ENCODE measurements at places on chromosomes 3 and 15. TPM values are rescaled to one million over a fixed set of nuclear protein-coding genes. Genes with fewer than 3 reads are reported as not detected.

SEMA3F gene
- 8.2 TPM for total RNA-seq

PDE8A gene
- total RNA-seq: 37.4 TPM

SELENOS gene
- 134 TPM for total RNA-seq

CHL1 gene
- not detected for total RNA-seq

RTP1 gene
- not detected for total RNA-seq

SCAANT1 gene
- not detected for total RNA-seq

OSBPL10 gene
- 11.4 TPM for total RNA-seq

GUCA1C gene
- not detected for total RNA-seq

ABHD6 gene
- 13.5 TPM for total RNA-seq

TRIM59 gene
- total RNA-seq: 8.9 TPM

GRM2 gene
- 0.11 TPM for total RNA-seq

GOLGA8S gene
- total RNA-seq: 0.18 TPM

MCF2L2 gene
- 0.15 TPM for total RNA-seq

PLA1A gene
- 0.45 TPM for total RNA-seq

SPSB4 gene
- 0.13 TPM for total RNA-seq

EPM2AIP1 gene
- 4.8 TPM for total RNA-seq

BRPF1 gene
- total RNA-seq: 18.8 TPM

CSPG5 gene
- 1.3 TPM for total RNA-seq

TIMP4 gene
- total RNA-seq: 14.6 TPM

SPATA16 gene
- total RNA-seq: not detected

STAG1 gene
- 11.9 TPM for total RNA-seq

PROS1 gene
- total RNA-seq: 9.9 TPM

RLBP1 gene
- not detected for total RNA-seq

B3GNT5 gene
- total RNA-seq: 21.0 TPM

GALNT15 gene
- not detected for total RNA-seq

P3H2 gene
- 42.0 TPM for total RNA-seq

PRRT3 gene
- total RNA-seq: 1.5 TPM

COL6A5 gene
- not detected for total RNA-seq

CEP19 gene
- total RNA-seq: 2.2 TPM

PPM1L gene
- total RNA-seq: 0.63 TPM

EPHA3 gene
- not detected for total RNA-seq

FEZF2 gene
- total RNA-seq: not detected

FSIP1 gene
- 0.51 TPM for total RNA-seq

PP2D1 gene
- total RNA-seq: not detected

ADAMTS7 gene
- total RNA-seq: 3.4 TPM

HRG gene
- not detected for total RNA-seq

SEC22A gene
- total RNA-seq: 21.4 TPM

GCNT3 gene
- total RNA-seq: 179 TPM

HESX1 gene
- total RNA-seq: 0.23 TPM

IL12A gene
- 0.49 TPM for total RNA-seq

TMCO5A gene
- not detected for total RNA-seq

C15orf62 gene
- not detected for total RNA-seq

P2RY14 gene
- not detected for total RNA-seq

MNS1 gene
- 2.7 TPM for total RNA-seq

IL5RA gene
- total RNA-seq: not detected

GPR160 gene
- total RNA-seq: 1.0 TPM

FAM240A gene
- total RNA-seq: not detected

EHHADH gene
- total RNA-seq: 1.9 TPM

GRAMD2A gene
- total RNA-seq: 0.13 TPM

GOLGA8M gene
- total RNA-seq: not detected

ITGB5 gene
- 410 TPM for total RNA-seq

CATSPER2 gene
- total RNA-seq: 0.36 TPM

All from A549 treated with DMSO at 1 μM for 4 hours (cell line).